Epithelial cell of proximal tubule (primary cell): ENCODE measurements at places on chromosomes 7 and 10.
A peak's percentile ranks its signal among the peaks of the same experiment; 100 is the strongest.

GRCh38 chr10:34193931-34194626 lies 621.0 kb downstream of the PARD3 start:
- DNase-seq: no peak

GRCh38 chr10:66466622-66467021 lies 459.2 kb upstream of the LRRTM3 start:
- DNase-seq: no peak

GRCh38 chr7:103003004-103003403 lies 71.6 kb downstream of the FBXL13 start:
- no peak for DNase-seq

GRCh38 chr10:32065856-32066255 lies 9.6 kb upstream of the KIF5B start:
- no peak for DNase-seq

GRCh38 chr10:89219513-89220218 lies 12.5 kb upstream of the CH25H start:
- DNase-seq: no peak

- DNase-seq: no peak
Measured at GRCh38 chr7:157623556-157623955, 286.8 kb downstream of the DNAJB6 start.

- DNase-seq: no peak
Measured at GRCh38 chr10:80516506-80517075, 21.1 kb upstream of the SH2D4B start.

- no peak for DNase-seq
Measured at GRCh38 chr7:103632005-103632639, 186.1 kb upstream of the SLC26A5 start.

DNA sequence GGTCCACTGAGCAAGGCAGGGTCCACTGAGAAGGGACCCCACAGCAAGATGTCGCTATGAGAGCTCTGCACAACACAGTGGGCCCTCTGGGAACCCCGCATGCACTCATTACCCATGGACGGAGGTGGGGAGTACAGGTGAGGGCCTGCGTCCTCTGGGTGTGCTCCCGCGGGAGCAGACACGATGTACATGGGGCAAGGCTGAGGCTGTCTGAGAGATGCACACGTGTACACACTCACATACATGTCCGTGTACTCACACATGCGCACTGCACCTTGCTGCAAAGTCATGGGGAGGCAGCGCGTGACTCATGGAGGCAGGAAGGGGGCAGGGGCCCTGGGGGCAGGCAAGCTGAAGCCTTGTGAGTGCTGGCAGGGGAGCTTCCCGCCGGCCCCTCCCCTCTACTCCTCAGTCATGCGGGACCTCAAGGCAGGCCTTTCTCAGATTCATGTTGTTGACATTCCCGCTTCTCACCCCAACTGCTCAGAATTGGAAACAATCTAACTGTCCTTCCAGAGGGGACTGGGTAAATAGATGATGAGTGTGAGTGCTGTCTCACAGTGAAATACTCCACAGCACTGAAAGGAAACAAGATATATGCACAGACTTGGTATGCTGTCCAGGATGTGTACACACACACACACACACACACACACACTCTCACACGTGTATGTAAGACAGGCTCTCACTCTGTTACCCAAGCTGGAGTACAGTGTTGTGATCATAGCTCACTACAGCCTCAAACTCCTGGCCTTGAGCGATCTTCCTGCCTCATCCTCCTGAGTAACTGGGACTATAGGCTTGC lies 40.0 kb downstream of the GOLGA7B start:
- DNase-seq: peak; percentile 78

DNA sequence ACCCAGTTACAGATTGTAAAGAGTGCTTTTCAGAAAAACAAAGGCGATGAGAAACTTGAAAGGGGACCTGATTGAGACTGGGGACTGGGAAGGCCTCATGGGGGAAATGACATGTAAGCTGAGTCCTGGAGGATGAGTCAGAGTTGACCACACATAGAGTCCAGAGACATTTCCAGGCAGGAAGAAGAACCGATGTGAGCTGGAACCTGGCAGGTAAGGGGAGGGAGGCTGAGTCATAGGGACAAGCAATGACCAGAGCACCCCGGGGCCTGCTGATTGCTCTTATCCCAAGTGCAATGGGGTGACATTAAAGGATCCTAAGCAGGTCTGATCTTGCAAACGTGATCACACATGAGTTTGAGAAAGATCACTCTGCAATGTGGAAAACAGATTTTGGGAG lies 11.7 kb downstream of the TLL2 start:
- DNase-seq: no peak

GRCh38 chr7:123492485-123492884 lies 41.9 kb downstream of the IQUB start:
- DNase-seq: no peak

DNA sequence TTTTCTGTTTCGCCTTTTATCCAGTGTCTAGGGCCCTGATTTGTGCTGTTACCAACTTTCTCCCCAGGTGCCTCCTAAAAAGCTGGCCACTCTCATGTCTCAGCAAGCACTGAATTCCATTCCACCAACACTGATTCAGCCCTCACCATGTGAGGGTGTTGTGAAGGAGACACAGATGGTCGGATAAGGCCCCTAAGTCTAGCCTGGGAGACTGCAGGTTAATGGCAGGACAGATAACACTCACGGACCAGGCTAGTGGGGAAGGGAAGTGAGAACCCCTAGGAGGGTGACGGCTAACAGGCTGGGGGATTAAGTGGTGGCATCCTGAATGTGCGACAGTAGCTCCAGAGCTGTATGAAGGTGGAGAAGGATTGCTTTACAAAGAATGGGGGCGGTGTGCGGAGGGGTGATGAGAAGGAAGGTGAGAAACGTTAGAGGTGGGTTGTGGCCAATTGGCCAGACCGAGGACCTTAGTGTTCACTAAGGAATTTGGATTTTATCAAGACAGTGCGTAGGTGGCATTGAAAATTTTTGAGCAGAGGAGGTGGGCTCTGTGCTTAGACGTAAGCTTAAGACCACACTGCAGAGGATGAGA lies 3.8 kb upstream of the DUSP5 start:
- no peak for DNase-seq

GRCh38 chr10:46272863-46273415 lies 13.9 kb upstream of the ANTXRL start:
- DNase-seq: no peak

GRCh38 chr10:119337796-119338432 lies 130.5 kb downstream of the GRK5 start:
- DNase-seq: no peak

GRCh38 chr10:100129424-100129823 lies 47.8 kb upstream of the CPN1 start:
- no peak for DNase-seq

- DNase-seq: no peak
Measured at GRCh38 chr10:106440355-106440754, 724.2 kb downstream of the SORCS1 start.

DNA sequence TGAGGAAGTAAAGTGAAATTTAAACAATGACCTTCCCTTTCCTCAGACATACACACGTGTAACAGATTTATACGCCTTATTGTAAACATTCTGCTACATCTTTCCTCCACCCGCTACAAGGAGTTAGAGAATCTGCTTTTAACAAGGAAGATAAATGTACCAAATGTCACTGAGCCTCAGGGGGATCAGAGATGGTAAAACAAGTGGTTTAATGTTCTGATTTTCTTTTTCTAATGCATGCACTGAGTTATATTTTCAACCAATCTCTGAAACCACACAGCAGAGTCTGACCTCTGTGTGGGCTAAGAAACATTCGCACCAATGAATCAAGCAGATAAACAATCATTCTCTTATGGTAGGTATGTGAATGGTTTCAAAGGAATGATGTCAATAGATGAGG lies 599.5 kb downstream of the ARL4A start:
- no peak for DNase-seq

DNA sequence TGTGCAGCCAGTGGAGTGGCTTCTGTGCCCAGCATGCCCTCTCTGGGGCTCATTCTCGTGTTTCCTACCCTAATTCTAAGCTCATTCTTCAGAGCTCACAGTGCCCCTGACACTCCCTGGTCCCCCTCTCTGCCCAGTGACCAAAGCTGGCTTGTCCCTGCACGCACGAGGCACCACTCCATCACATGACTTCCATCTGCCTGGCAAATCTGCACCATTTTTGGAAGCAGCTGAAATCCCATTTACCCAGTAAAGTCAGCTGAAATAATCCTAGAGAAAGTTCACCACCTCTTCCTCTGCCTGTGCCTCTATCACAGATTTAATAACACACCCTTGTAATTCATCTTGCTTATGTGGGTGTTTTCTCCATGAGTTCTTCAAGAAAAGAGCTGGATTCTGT lies 616.9 kb downstream of the PTPRN2 start:
- DNase-seq: no peak

- DNase-seq: no peak
Measured at GRCh38 chr10:75407224-75407712, 5.7 kb upstream of the ZNF503 start.

DNA sequence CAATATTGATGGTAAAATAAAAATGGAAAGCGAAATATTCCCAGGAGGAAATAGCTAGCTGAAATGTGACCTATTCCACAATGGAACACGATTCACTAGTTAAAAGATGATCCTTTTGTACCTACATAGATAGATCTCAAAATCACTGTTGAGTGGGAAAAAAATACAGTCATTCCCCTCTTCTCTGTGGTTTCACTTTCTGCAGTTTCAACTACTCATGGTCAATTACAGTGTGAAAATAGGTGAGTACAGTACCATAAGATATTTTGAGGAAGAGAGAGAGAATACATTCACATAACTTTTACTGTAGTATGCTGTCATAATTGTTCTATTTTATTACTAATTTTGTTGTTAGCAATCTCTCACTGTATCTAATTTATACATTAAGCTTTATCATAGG lies 56.0 kb upstream of the COL13A1 start:
- no peak for DNase-seq

GRCh38 chr7:129394982-129395914 lies 39.0 kb upstream of the STRIP2 start:
- DNase-seq: no peak

DNA sequence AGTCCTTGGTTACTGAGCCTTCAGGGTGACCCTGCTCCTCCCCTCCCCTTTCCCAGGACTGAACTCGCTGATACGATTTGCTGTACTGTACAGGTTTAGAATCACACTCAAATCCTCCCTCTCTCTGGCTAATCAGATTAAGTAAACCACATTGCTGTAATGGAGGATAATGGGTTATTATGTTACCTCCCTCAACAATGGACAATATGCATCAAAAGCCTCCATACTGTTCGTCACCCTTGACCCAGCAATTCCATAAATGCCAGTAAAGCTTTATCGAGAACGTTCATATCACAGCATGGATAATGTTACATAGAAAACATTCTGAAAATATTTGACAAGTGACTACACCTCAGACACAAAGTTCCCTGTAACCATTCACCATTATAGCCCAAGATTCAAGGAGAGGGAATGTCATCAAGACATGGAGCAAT lies 61.7 kb downstream of the FAM107B start:
- no peak for DNase-seq

- no peak for DNase-seq
Measured at GRCh38 chr7:26061678-26062603, 90.1 kb upstream of the NFE2L3 start.

GRCh38 chr10:92284112-92284704 lies 6.7 kb downstream of the CPEB3 start:
- DNase-seq: no peak

GRCh38 chr7:122886357-122887081 lies at the start of gene CADPS2:
Gene CADPS2 (minus strand): TSS chr7:122886460. CDS start chr7:122886337, 123 bp downstream.
- DNase-seq: peak; percentile 45

DNA sequence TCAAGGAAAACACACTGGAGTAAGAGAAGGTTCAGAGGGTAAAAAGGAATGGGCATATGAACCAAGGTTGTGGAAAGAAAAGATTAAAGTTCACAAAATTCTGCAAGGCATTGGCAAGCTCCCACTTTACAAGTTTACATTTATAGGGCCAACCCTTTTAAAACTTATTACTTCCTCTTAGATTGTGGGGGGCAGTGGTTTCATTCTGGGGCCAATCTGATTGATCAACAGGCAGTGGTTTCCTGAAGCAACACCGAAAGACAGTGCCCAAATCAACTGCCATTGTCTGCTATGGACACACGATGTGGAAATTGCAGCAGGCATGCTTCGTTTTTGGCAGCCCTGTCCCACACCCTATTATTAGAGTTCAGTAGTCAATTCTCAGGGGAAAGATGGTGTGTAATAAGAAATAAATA lies 154.0 kb downstream of the SGMS1 start:
- DNase-seq: no peak

GRCh38 chr7:145327646-145328045 lies 491.8 kb upstream of the TPK1 start:
- DNase-seq: no peak

- peak; percentile 18 for DNase-seq
Measured at GRCh38 chr10:103448746-103449145, 3.4 kb downstream of the CALHM2 start.

DNA sequence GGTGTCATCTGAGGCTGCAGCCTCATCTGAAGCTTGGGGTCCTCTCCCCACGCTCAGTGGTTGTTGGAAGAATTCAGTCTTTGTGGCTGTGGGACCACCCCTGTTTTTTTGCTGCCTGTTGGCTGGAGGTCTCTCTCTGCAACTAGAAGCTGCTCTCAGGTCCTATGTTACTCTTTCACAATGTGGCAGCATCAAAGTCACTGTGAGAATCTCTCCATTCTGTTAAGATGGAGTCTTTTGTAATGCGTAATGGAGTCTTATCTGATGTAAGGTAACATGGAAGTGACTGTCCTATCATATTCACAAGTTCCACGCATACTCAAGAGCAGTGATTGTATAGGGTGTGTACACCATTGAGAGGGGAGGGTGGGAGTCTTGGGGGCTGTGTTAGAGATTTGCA lies 24.9 kb downstream of the TSPAN13 start:
- no peak for DNase-seq

GRCh38 chr7:138195151-138195571 lies 118.9 kb downstream of the AKR1D1 start:
- DNase-seq: no peak

GRCh38 chr10:5683065-5683464 lies 1.6 kb upstream of the TASOR2 start:
- DNase-seq: no peak

- DNase-seq: no peak
Measured at GRCh38 chr10:125164421-125164820, 4.1 kb upstream of the CTBP2 start.

DNA sequence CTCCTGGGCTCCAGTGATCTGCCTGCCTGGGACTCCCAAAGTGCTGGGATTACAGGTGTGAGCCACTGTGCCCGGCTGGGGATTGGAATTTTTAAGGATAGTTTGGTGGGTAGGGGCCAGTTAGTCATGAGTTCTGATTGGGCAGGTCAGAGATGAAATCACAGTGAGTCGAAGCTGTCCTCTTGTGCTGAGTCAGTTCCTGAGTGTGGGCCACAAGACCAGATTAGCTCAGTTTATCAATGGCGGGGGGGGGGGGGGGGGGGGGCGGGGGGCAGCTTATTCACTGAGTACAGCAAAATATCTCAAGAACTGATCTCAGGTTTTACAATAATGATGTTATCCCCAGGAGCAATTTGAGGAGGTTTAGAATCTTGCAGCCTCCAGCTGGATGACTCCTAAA lies 11.6 kb upstream of the ERCC6 start:
- DNase-seq: no peak

GRCh38 chr7:12211711-12212485 lies 804 bp downstream of the TMEM106B start:
- peak; percentile 12 for DNase-seq
